NCI-H187 treated with DMSO at 0.1 percent for 48 hours (cell line): ENCODE measurements at places on chromosomes 2 and 18.

GRCh38 chr18:69889009-69889408 lies 58.7 kb downstream of the CD226 start:
- DNase-seq, result no peak

DNA sequence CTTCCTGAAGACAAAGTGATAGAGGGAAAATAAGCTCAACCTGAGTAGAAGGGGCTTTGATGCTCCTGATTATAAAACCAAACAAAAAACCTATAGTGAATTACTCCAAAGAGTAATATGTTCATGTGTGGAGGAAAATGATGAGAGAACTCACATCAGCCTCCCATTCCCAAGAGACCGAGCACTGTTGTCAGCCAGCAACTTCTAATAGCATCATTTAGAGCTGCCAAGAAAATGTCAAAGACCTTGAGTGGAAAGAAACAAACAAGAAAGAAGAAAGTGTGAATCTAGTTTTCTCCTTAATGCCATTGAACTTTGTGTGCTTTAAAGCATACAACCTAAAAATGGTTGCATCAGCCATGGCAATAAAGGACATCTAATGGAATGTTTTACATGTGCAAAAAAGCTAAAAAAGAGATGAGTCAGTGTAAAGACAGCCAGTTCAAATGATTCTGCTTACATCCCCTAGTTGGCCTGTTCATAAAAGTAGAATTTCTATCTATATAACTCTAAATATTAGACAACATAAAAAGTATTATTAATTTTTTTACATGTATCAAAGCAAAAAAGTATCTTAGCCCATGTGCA lies 1066.2 kb downstream of the TDRD15 start:
- DNase-seq, result no peak

DNA sequence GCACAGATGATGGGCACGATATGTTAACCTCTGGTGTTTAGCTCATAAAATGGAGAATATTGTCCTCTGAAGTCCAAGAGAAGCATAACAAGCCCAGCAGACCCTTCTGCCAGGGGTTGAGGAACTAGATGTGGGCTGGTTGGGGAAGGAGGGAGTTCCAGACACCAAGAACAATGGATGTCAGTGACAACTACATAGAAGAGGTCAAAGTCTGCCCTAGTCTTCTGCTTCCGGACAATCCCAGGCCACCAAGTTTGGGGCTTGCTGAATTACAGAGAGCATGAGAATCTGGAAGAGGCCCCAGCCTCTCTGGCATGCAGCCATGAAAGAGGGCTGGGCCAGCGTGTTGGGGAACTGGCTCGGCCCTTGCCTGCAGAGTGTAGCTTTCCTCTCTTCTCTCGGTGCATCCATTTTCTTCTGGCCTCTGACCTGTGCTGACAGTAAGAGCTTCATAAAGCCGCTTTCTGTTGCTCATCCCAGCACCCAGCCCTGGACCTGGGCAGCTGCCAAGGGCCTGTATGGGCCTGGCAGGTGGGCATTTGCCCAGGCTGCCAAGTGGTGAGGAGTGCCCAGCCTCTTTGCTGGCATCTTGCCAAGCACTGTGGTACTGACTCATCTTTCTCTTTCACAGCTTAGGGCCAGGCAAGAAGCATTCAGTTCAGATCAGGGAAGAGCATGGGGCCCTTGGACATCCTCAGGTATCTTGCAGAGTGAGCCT lies 14.6 kb upstream of the LAPTM4A start:
- peak; percentile 36 for DNase-seq

GRCh38 chr2:154386186-154386585 lies 312.3 kb upstream of the KCNJ3 start:
- DNase-seq, result no peak

DNA sequence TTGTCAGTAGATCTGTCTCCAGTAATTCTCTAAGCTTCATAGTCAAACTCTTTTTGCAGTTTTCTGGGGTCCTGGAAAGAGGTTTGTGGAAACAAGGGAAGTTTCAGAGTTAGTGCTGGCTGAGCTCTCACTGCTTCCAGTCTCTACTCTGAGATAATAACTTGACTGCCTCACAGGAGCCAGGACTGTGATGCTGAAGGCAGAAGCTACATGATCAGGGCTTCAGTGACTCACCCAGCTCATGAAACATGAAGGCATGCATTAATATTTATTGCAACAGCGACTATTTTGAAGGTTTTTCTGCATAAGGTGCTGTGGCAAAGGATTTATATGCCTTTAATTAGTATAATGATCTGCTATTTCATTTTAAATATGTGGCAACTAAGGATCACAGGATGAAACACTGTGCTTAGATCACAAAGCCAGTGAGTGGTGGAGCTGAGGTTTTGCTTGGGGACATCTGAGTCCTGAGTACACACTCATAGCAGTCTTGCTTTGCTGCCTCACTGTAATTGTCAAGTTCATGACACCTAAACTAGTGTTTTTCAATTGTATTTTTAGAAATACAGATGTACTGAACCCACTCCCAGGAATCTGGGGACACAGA lies 448.4 kb upstream of the GCFC2 start:
- no peak for DNase-seq

DNA sequence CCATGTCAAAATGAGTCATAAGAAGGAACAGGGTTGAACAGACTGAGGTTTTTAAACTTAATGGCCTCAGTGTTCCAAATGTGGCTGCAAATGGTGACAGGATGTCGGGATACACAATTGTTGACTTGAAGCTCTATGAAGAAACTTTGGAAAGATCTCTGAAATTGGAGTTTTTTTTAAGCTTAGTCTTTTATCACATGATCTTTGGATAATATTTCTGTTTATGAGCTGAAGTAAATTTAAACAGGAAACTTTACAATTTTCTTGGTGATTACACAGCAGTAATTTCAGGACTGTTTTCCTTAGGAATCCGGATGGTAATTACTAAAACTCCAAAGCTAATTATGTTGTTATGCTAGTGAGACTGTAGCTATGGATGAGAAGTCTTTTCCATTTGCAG lies 199.1 kb upstream of the NRXN1 start:
- DNase-seq, result no peak

DNA sequence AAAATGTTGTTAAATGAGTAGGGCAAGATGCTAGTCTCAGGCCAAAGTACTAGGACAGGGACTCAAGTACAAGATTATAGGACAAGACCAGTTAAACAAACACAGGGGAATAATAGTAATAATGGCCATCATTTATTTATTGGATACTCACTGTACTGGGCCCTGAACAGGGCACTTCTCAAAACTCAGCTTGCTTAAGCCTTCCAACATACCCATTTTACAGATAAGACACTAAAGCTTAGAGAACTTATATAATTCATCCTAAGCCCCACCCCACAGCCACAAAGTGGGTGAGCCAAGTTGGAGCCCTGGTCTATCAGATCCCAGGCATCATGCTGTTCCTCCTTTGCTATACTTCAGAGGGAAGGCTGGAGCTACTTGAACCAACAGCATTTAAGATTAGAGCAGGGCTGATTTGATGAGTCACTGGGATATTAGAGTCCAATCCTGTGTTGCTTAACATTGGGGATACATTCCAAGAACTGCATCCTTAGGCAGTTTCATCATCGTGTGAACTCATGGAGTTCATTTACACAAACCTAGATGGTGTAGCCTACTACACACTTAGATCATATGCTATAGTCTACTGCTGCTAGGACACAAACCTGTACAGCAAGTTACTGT lies 153.6 kb downstream of the MTCL1 start:
- DNase-seq, result no peak

DNA sequence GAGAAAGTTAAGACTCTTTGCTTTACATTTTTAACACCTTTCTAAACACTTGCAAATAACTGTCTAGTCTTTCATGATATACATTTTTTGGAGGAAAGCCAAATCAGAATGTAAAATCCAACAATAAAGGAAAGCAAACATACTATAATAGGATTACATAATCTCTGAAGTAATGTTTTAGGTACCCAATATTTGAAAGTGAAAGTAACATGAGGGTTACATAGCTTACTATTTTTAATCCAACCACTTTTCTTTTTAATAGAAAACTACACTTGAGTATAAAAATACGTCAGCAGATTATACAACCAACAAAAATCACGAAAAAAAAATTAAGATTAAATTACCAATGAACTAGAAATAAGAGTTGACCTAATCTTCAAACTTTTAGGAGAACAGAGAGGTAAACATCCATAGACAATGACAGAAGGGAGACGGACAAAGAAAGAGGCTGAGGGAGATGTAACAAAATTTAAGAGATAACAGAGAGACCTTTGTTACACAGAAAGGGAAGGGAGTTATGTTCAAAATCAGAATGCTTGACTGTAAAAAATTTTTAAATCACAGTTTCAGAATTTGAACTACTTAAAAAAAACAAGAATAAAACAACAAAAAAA lies 150.0 kb downstream of the IKZF2 start:
- no peak for DNase-seq

DNA sequence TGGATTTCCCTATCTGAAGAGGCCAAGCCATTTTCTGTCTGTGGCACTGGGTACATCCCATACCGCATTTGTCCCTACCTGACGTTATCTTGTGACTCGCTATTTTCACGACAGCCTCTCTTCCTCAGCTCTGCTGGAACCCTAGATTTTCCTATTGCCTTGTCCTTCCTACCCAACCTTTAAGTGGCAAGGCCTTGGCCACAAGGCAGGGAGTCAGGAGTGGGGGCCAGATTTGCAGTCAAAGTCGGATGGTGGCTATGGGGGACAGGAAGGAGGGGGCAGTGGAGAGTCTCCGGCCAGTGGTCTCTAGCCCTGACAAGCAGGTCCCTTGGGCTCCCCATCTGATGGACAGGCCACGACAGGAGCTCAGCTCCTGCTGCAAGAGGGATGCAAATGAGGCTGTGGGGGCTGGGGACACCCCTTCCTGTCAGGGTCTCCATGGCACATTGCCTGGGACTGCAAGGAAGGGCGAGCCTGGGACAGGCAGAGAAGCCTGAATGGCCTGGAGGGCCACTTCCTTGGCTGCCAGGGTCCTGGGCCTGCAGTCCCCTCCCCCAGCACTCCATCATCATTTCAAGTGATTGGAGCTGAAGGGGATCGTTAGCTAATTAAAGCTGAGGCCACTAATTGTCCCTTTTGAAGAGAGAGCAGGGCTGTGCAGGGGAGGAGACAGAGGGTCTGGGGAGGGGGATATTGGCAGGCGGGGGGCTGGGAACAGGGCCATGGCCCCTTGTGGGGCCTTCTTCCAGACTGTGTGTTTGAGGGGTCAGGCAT lies 6.3 kb upstream of the ECEL1 start:
- no peak for DNase-seq

DNA sequence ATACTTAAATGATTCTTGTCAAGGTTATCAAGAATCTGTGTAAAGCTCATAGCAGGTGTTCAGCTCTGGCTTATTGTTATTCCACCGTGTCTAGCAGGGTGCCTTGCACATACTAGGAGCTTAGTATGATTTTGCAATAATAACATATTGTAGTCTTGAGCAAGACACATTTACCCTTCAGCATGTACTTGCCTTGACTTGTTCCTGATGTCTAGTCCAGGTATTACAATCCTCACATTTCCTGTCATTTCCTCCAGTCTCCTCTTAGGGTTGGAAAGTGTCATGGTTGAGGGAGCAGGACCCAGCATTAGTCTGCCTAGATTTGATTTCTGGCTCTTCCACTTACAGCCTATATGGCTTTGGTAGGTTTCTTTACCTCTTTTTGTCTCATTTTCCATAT lies 246.1 kb downstream of the RAD51AP2 start:
- DNase-seq, result no peak

- no peak for DNase-seq
Observed at GRCh38 chr2:223537651-223538601, 64.2 kb downstream of the SCG2 start.

DNA sequence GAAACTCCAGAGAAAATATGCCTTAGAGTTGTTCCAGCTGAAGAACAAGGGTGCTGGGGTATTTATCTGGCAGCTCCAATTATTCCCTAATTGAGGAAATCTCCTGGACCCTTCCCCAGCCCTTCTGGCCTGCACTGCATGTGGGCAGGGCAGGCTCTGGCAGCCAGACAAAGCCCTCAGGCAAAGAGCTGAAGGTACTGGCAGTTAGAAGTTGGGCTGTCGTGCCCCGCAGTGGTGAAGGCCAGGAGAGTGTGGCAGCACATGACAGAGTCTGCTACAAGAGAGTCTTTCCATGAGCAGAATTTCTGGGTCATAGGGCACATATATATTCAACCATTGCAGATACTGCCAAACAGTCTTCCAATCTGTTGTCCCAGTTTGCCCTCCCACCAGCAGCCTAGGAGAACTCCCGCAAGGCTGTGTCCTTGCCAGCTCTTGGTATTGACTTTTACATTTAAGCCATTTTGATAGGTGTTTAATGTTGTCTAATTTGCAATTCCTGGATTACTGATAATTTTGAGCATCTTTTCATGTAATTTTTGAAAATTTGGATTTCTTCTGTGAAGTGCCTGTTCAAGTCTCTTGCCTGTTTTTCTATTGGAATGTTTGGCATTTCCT lies 26.6 kb downstream of the ONECUT2 start:
- no peak for DNase-seq

DNA sequence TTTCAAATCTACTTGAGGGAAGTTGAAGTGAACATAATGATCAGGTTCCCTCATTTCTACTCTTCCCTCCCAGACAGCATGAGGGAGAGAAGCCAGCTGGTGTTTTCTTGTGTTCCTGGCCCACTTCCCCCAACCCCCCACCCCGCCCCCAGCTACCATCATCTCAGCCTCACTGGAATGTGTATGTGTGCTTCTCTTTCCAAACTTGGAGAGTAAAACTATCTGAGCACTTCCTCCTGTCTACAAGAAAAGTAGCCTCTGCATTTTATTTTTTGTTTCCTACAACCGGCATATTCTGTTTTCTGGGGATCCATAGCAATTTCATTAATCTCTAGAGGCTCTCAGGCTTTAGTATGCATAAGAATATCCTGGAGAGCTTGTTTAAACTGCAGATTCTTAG lies 53.6 kb upstream of the GRHL1 start:
- DNase-seq, result no peak

DNA sequence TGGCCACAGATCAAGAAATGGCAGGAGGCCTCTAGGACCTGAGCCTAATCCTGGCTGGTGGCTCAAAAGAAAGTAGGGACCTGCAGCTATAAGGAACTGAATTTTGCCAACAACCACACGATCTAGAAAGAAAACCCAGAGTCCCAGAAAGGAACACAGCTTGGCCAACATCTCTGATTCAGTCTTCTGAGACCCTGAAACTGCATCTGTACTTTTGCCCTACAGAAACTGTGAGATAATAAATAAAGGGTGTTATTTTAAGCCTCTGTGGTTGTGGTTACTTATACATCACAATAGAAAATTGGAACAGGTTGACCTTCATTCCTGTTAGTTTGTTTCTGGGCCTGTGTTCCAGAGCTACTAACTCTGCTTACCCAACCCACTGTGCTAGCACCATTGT lies 356.8 kb upstream of the ST6GAL2 start:
- no peak for DNase-seq

GRCh38 chr2:19609266-19609665 lies 250.8 kb upstream of the OSR1 start:
- no peak for DNase-seq

GRCh38 chr18:8685141-8685913 lies 20.0 kb upstream of the MTCL1 start:
- peak; percentile 63 for DNase-seq

GRCh38 chr2:144213797-144214196 lies 306.1 kb downstream of the ZEB2 start:
- no peak for DNase-seq

DNA sequence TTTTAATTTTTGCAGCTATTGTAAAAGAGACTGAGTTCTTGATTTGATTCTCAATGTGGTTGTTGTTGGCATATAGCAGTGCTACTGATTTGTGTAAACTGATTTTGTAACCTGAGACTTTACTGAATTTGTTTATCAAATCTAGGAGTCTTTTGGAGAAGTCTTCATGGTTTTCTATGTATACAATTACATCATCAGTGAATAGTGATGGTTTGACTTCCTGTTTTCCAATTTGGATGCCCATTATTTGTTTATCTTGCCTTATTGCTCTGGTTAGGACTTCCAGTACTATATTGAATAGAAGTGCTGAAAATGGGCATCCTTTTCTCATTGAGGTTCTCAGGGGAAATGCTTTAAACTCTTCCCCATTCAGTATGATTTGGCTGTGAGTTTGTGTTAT lies 99.7 kb downstream of the GULP1 start:
- DNase-seq, result no peak
